Esophagus mucosa (tissue), 1 donor: ENCODE measurements at places on chromosomes 1 and 21. TPM values are rescaled to one million over a fixed set of nuclear protein-coding genes. Genes with fewer than 3 reads are reported as not detected.

Gene TMEM82
- not detected for total RNA-seq

Gene MMEL1
- total RNA-seq, result 2.3 TPM

Gene CELSR2
- 41.6 TPM for total RNA-seq

Gene VWA1
- total RNA-seq, result 29.4 TPM

Gene TGFB2
- total RNA-seq, result 0.44 TPM

Gene CYYR1
- 4.6 TPM for total RNA-seq

Gene GPR3
- 0.52 TPM for total RNA-seq

Gene WNT3A
- total RNA-seq, result 0.44 TPM

Gene DSCAM
- total RNA-seq, result not detected

Gene ARHGEF10L
- total RNA-seq, result 28.3 TPM

Gene RGS16
- 1.3 TPM for total RNA-seq

Gene CSRP1
- 115 TPM for total RNA-seq

Gene LEFTY2
- not detected for total RNA-seq
